AG10803 (cell line): ENCODE measurements at places on chromosomes 16 and 17.
A peak's percentile ranks its signal among the peaks of the same experiment; 100 is the strongest.

DNA sequence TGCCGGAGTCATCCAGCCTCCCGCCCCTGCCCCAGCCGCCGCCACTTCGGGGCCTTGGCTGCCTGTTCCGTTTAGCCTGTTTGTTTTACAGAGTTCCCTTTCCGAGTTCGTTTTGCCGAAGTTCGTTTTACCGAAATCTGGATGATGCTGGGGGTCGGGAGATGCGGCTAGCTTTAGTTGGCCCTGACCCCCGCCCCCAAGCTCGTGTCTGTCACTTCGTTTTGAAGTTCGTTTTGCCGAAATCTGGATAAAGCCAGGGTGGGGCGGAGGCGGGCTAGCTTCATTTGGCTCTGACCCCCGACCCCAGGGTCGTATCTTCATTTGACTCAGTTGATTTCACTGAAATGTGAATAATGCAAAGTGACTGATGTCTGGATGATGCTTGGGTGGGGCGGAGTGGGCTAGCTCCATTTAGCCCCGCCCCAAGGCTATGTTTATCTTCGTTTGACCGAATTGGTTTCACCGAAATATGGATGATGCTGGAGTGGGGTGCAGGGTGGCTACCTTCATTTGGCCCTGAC, 591 bp downstream of the PSMD7 start:
- peak; percentile 14 for DNase-seq

- DNase-seq = peak; percentile 16
Observed at GRCh38 chr16:86297391-86297790, 212.9 kb upstream of the FOXF1 start.

DNA sequence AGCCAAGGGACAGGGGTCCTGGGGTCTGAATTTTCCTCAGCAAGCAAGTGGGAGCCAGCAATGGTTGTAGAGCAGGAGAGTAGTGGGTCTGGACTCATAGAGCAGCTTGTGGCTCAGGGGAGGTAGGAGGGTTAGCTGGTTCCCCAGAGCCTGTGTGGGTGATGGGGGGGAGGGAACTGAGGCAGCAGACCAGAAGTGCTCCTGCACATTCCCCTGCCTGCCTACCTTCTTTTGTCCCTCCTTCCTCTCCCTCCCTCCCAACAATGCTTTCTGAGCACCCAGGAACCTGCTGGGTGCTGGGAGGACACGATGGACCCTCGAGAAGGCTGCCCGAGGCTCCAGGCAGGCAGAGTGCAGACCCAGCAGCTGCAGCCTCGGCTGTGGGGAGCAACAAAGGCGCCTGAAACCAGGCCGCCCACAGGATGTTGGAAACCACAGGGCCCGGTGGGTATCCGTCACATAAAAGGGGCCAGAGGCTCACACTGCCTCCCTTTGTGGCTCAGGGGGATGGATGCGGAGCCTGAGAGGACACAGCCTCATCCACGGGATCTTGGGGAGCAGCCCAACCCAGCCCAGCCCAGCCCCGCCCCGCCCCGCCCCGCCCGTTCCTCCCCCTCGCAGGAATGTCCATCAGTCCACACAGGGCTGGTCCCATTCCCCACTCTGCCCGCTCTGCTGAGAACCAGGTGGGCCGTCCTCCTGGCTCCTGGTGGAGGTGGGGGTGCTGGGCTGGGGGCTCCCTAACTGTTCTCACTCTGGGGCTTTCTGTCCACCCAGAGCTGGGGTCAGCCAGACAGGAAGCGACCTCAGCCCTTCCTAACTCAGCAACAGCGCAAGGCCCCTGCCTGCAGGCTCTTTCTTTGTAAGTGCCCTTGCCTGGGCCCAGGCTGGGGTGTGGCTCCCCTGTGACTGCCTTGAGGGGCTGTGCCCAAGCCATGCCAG, 1.7 kb upstream of the NLRC3 start:
- DNase-seq = no peak

DNA sequence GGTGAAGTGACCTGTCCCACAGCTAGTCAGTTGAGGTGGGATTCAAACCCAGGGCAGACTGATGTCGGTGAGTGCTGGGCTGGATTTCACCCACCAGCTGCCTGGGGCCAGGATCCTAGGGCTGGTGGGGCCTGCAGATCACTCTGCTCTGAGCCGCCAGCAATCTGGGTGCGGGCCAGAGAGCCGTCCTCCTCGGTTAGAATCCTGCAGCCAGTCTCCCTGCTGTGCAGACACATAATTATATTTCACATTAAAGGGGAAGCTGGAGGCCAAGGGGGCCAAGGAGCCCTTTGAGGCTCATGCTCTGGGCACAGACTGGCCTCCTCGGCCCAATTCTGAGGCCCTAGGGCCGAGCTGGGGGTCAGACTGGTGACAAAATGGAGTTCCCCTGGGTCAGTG, 996 bp upstream of the KCNJ12 start:
- no peak for DNase-seq

- peak; percentile 11 for DNase-seq
Observed at GRCh38 chr17:14019186-14019956, 49.9 kb upstream of the COX10 start.

DNA sequence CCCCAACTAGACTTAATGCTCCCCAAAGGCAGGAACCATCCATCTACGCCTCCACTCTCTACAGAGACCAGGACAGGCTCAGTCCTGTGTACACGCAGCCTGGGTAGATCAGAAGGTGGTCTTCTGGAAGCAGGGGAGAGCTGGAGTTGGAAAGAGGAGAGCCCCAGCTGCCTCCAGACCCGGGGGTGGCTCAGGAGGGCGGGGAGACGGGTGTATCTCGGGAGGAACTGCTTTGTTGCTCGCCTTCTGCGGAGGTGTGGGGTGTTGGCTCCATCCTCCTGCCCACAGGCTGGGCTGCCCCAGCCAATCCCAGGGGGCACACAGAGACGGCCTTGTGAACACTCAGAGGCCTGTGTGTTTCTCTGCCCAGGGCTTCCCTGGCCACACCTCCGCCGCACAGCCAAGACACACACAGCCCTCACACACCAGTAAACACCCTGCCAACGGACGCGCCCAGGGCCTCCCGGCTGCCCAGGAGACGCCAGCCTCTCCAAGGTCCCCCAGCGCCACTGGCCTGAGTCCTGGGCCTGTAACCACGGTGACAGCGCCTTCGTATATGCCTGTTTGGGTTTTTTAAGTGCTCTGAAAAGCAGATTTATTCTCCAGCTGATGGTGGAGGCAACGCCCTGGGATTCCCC, 143.4 kb upstream of the CDC42EP4 start:
- DNase-seq = no peak

DNA sequence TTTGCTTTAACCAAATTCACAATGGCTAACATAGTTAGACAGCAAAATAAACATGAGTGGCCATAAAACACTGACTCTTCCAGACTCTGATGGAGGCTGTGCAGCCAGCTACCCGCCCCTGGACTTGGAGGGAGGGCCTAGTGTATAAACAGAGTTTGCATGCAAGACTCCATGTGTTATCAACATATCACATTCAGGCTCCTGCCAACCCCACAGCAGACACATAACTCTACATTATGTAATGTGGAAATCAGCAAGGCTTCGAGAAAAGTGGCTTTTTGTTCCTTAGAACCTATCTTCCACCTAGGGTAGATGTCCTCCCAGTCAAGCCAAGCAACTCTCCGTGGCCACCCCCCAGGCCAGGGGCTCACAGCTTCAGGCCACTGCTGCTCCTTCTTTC, 19.3 kb upstream of the SOX9 start:
- no peak for DNase-seq

DNA sequence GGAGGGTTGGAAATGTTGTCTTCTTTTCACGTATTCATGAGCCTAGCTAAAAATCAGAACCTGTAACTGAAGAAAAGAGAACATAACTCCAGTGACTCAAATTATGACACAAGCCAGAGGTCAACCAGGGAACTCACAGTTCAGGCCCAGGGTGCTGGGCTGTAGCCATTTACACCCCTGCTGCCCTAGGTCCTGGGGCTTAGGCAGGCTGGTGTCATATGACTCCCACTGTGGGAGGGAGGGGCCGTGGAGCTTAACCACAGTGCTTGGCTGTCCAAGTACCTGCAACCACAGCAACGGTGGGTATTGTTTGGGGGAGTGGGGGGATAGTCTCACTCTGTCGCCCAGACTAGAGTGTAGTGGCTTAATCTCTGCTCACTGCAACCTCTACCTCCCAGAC, 71.1 kb upstream of the AMZ2 start:
- no peak for DNase-seq

DNA sequence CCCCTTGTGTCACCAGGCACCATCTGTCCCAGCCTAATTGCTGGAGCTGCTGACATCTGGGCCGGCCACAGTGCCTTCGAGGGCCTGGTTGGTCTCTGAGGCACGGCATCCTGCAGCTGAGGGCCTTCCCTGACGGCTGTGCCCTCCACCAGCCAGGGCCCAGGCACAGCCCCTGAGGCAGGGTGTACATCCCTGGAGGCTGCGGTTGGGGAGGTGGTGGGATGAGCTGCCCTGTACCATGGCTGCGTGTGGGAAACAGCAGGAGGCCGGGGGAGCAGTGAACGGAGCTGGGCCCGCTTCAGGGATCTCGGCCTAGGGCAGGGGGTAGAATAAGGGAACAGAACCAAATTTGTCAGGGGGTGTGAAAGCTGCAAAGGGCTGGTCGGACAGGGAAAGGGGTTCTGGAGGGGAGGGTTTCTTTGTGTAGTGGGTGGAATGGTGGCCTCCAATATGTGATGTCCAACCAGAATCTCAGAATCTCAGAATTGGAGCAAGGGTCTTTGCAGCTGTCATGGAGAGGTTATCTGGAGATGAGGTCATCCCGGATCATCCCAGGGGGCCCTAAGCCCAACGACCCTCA, 10.0 kb upstream of the SLC38A10 start:
- no peak for DNase-seq

- no peak for DNase-seq
Observed at GRCh38 chr16:57020651-57021050, 31.3 kb downstream of the NLRC5 start.

- DNase-seq = no peak
Observed at GRCh38 chr16:5428932-5429331, 331.3 kb upstream of the EEF2KMT start.

DNA sequence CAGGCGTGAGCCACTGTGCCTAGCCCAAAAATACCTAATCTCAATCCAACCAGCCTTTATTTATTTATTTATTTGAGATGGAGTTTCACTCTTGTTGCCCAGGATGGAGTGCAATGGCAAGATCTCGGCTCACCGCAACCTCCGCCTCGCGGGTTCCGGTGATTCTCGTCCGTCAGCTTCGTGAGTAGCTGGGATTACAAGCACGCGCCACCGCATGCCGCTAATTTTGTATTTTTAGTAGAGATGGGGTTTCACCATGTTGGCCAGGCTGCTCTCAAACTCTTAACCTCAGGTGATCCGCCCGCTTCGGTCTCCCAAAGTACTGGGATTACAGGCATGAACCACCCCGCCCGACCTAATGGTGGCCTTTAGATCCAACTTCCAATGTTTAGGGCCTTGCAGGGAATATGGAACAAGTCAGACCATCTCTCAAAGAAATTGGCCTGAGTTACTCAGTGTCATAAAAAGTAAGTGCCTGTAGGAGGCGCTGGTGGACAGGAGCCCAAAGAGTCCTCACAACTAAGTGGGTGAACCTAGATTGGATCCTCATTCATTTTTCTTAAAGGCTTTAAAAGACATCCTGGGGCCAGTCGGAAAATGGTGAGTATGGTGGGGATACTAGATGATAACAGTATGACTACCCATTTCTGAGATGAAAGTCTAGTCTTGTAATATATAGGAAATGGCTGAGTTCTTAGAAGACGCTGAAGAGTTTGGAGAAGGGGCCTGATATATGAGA, 4.6 kb downstream of the ZSCAN10 start:
- peak; percentile 22 for DNase-seq

- no peak for DNase-seq
Observed at GRCh38 chr17:66959641-66960375, 4.7 kb upstream of the CACNG4 start.

GRCh38 chr17:71779482-71779881, 341.3 kb upstream of the SOX9 start:
- DNase-seq = no peak

DNA sequence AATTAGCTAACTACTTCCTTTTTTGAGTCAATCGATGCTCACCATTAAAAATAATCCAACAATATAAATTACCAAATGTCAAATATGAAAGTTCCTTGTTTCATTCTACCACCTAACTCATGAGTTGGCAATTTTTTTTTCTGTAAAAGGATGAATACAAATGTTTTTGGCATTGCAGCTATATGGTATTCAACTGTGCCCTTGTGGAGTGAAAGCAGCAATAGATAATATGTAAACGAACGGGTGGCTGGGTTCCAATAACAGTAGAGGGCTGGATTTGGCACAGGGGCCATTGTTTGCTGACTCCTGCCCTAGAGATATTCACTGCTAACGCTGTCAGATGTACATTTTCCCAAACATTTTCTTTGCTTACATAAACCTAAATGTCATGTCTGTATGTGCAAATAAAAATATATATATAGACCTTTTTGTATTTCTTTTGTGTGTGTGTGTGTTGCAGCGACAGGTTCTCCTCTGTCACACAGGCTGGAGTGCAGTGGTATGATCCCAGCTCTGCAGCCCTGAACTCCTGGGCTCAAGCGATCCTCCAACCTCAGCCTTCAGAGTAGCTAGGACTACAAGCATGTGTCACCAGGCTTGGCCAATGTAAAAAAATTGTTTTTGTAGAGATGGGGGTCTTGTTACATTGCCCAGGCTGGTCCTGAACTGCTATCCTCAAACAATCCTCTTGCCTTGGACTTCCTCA, 73.9 kb downstream of the RPGRIP1L start:
- DNase-seq = no peak

DNA sequence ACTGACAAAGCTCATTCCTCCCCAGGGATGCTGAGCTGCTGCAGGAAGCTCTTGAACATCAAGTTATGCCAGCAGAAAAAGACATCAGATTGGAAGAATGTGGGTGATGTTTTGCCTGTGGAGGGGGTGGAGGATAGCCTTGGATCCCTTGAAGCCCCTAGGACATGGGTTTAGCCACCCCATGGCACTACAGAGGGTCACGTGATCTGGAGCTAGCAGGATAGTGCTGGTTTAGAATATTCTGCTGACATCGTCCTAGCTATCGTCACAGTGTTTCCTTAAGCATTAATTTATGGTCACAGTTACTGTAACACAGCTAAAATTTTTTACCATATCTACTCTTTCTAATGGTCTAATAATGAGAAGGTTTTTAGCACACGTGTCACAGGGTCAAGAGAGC, 20.2 kb upstream of the MON1B start:
- no peak for DNase-seq

GRCh38 chr17:72656130-72656763, 436.2 kb downstream of the SLC39A11 start:
- no peak for DNase-seq

GRCh38 chr17:6043405-6043804, 26.8 kb upstream of the WSCD1 start:
- no peak for DNase-seq

GRCh38 chr17:78144147-78144719, 2.0 kb upstream of the C17orf99 start:
- peak; percentile 38 for DNase-seq

DNA sequence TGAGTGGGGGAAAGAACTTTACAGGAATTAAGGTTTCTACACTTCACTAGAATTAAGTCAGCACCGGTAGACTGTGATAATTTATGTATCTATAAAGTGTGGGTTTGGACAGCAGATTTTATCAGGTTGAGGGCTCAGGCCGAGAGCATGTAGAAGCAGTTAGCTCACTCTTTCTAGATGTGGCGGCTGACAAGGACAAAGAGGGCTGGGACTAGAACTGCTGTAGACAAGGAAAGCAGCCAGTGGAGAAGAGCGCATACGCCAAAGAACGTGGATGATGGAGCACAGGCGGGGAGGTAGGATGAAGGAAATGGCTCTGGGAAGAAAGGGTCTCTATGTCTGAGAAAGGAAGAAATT, 504 bp upstream of the GOSR1 start:
- DNase-seq = peak; percentile 4

- no peak for DNase-seq
Observed at GRCh38 chr17:55699181-55699860, 23.3 kb downstream of the TMEM100 start.
